ENCODE measurements at places on chromosomes 3 and 15.

- no peak for DNase-seq
Measured at GRCh38 chr15:76803049-76803571, 102.0 kb downstream of the SCAPER start.

- DNase-seq, result no peak
Measured at GRCh38 chr15:99104788-99105513, at the start of gene SYNM. SYNM (plus strand) TSS chr15:99105080; CDS start chr15:99105200, 120 bp downstream.

DNA sequence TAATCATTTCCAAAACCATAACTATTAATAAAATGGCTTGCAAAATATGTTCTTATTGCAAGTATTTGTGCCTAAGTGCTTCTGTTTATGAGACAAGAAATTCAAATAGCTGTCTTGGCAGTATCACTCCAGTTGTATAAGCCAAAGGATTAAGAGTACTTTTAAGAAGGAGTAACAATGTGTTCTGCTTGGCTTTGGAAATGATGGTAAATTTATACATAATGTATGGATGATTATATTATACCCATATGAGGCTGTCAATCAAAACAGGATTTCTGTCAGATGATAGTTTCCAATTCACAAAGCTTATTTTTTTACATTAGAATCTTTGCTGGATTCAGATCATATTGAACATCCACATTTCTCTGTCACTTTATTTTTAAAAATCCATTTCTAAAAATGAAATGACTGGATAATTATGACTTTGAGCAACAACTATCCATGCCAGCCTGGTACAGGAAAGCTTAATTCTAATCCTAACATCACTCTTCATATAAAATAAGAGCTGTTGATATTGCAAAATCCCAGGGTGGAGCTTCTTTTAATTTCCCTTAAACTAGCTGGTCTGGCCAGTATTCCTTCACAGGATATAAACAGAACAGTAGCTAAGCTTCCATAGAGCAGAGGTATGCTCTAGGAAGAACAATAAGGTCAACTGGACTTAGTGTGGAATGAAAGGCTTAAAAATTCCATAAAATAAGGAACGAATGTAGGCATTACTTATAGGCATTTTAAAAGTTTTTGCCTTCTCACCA, 30.0 kb upstream of the ZNF280D start:
- DNase-seq, result no peak

GRCh38 chr3:174330303-174330702, 528.8 kb upstream of the NAALADL2 start:
- DNase-seq, result no peak

GRCh38 chr3:3015185-3016089, 94.7 kb downstream of the IL5RA start:
- peak; percentile 49 for DNase-seq

DNA sequence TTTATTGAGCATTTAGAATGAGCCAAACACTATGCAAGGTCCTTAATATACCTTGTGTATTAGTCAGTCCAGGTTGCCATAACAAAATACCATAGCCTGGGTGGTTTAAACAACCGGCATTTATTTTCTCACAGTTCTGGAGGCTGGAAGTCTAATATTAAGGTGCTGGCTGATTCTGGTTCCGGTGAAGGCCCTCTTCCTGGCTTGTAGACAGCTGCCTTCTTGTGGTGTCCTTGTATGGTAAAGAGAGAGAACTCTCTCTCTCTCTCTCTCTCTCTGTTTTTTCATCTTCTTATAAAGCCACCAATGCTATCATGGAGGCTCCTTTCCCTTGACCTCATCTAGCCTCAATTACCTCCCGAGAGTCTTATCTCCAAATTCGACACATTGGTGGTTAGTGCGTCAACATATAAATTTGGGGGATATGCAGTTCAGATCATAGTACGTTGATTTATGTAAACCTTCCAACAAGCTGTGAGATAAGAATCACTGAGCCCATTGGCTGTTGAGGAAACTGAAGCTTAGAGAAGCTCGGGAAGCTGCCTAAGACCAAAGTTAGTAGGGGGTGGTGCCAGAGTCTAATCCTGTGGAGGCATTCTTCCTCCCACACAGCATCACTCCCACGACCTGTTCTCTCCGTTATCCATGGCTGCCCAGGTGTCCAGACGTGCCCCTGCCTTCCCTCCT, 298.0 kb upstream of the PROK2 start:
- no peak for DNase-seq

- DNase-seq, result no peak
Measured at GRCh38 chr15:45179221-45179985, 8.4 kb downstream of the SHF start.

DNA sequence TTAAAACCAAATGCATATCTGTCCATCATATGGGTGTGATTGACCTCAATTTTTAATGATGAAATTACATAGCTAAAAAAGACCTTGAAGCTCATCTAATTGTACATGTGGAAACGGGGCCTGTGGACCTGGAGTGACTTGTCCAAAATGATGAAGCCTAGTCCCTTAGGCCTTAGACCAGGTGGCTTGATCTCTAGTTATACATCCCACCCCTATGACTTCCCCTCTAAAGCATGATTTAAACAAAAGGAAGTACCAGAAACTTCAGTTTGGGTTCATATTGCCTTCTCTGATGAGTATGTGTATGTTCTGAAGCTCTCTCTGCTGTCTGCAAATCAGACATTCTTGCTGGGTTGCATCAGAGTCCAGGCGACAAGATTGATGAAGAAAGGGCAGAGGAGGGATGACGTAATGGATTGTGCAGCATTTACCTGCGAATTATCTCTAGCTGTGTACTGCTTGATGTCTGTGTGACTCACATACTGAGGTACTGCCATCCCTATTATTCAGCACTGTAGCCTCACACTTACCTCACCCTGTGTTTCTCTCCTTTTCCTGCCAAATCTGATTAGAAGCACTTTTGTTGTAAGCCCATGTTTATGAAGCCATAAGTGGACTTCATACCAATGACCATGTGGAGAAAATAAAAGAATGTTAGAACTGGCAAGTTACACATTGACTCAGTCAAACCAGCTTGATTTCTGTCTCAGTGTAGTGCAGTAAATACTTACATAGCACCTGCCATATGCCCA, 111.5 kb downstream of the FILIP1L start:
- peak; percentile 75 for DNase-seq

All from RKO (cell line).